ENCODE measurements at places on chromosomes 4 and X. TPM values are rescaled to one million over a fixed set of nuclear protein-coding genes. Genes with fewer than 3 reads are reported as not detected.

GRCh38 chr4:101191302-101192098, 155.8 kb downstream of the PPP3CA start:
- peak; percentile 12 for DNase-seq

DNA sequence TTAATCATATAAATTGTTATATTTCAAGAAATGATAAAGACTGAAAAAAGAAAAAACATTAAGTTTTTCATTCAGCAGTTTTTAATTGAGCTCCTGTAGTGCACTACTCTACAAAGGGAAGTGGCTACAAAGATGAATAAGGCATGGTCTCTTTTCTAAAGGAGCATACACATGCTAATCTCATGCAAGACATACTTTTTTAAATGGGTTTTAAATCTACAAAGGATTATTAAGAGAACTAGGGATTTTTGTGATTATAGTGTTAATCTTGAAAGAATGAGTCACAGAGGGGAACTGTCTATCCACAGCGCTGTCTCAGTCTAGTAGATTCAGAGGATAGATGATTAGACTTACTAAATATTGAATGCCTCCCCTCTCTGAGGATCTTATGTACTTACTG, 1722.2 kb downstream of the RPA4 start:
- DNase-seq: no peak

DNA sequence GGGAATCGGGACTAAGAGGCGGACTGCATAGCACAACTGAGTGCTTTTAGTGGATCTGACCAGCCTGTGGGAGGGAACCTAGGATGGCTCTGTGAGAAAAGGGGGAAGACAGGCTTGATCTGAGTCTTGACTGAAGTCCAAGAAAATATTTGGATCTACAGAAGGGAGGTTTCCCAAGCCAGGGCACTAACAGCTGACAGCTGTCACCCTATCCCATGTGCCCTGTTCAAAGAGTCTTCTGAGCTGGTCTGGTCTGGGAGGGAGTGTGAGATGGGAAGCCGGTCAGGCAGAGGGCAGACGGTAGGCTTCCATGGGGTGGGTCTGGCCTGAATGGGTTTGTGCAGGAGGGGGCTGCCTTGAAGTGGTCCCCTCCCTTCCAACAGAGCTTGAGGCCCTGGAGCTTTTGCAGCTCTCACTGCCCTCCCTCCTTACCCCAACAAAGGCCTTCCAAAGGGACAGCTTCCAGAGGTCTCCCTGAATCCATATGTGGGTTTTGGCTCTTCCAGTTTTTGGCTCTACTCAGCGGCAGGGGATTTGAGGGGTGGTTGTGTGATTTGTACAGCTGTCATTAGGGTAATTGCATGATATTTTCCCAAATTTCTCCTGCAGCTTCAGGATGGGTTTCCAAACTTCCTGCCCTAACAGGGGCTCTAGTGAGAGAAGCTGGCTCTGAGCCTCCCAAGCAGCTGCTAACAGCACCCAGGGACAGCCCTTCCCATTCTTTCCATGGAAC, 643.7 kb downstream of the BCOR start:
- no peak for DNase-seq

- no peak for DNase-seq
These were observed 5.3 kb upstream of the GPR78 start for GRCh38 chr4:8574796-8575370.

GRCh38 chr4:122017296-122017695, 65.4 kb upstream of the TRPC3 start:
- DNase-seq: no peak

- DNase-seq: no peak
These were observed 279.0 kb upstream of the GK2 start for GRCh38 chr4:79687006-79687405.

GRCh38 chrX:129077424-129078170, 445.7 kb downstream of the SMARCA1 start:
- no peak for DNase-seq

GRCh38 chr4:39786838-39787237, 88.9 kb downstream of the UBE2K start:
- DNase-seq: no peak

GRCh38 chrX:41670112-41670511, 18.7 kb upstream of the GPR34 start:
- no peak for DNase-seq

DNA sequence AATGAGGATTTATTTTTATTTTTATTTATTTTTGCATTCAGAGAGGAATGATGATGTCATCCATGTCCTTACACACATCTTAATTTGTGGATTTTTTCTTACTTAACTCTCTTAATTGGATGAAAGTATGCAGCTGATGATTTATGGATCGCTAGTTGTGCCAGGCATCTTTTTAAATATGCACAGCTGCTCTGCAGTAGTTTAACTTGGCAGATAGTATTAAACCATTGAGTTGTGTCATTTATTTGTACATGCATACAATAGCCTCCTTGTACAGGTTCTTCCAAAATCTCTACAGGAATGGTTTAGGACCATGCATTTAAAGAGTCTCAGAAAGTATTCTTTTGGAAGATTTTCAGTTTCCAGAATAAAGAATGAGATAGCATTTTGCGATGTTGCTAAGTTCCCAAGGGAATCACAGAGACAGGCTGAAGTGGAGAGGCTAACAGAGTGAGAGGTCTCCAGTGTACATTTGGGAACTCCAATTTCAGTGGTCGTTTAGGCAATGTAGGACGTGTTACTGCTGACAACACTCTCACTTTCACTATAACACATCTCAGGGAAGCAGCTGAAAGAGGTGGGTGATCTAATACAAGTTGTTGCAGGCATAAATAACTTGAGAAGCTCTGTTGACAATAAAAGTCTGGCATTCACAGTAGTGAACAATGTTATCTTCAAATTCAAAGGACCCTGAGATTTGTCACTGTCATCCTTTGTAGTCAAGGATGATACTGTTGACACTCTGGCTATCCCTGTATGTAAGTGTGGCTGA, 49.9 kb upstream of the SCRG1 start:
- no peak for DNase-seq

GRCh38 chr4:96315815-96316214, 475.9 kb downstream of the PDHA2 start:
- DNase-seq: no peak

GRCh38 chrX:104318330-104319009, 63.7 kb upstream of the ESX1 start:
- peak; percentile 35 for DNase-seq

DNA sequence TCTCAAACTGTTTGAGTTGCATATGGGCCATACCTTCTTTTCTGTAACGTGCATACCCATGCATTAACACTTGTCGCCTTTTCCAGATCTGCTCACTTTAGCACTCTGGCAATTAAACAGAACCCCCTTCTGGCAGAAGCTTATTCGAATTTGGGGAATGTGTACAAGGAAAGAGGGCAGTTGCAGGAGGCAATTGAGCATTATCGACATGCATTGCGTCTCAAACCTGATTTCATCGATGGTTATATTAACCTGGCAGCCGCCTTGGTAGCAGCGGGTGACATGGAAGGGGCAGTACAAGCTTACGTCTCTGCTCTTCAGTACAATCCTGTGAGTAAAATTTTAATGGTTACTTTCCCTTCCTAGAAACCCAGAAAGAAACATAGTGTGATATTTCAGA, 4.8 kb downstream of the OGT start:
- no peak for DNase-seq

The HPGD gene
- 1.1 TPM for total RNA-seq

The GPC4 gene
- total RNA-seq: not detected

The TRIML2 gene
- 34.9 TPM for total RNA-seq

The IL1RAPL1 gene
- not detected for total RNA-seq

The MSANTD1 gene
- 0.32 TPM for total RNA-seq

All from NCI-H460 (cell line).